ENCODE measurements at places on chromosomes 3 and 15.

DNA sequence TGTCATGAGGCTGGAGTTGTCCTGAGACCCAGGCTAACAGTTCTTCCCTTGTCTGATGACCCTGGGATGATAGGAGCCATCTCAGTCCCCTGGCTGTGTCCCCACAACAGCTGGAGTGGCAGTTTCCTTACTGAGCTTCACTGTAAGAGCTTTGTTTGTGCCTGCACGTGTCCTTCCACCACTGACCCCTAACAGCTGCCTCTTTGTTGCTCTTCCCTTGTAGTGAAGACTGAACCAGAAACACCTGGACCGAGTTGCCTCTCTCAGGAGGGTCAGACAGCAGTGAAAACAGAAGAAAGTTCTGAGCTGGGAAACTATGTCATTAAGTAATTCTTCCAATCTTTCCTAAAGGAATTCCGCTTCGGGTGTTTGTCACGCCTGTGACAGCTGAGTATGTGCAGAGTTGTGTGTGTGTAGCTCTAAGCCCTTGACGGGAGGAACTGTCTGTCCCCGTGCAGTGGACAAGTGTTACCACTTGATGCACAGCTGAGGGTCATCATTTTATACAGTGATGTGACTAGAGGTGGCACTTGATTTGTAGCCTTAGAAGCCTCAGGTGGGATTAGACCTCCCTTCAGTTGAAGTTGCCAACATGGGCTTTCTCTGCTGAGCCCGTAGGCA lies 25.0 kb downstream of the MAP6D1 start:
- no peaks in the 10 kb centered on the region for H3K27me3 ChIP-seq
- H3K4me3 ChIP-seq, result no peak overlapping the region
- peaks cover 7% of the 10 kb centered on the region for H3K4me1 ChIP-seq
- no peak overlapping the region for H3K27ac ChIP-seq
- no peak for DNase-seq

- H3K4me3 ChIP-seq, result no peak overlapping the region
- H3K27me3 ChIP-seq, result no peaks in the 10 kb centered on the region
- H3K27ac ChIP-seq, result no peak overlapping the region
- H3K36me3 ChIP-seq, result no peaks in the 10 kb centered on the region
- no peaks in the 10 kb centered on the region for H3K4me1 ChIP-seq
These were observed 151.4 kb downstream of the RPLP1 start for GRCh38 chr15:69604072-69604411.

DNA sequence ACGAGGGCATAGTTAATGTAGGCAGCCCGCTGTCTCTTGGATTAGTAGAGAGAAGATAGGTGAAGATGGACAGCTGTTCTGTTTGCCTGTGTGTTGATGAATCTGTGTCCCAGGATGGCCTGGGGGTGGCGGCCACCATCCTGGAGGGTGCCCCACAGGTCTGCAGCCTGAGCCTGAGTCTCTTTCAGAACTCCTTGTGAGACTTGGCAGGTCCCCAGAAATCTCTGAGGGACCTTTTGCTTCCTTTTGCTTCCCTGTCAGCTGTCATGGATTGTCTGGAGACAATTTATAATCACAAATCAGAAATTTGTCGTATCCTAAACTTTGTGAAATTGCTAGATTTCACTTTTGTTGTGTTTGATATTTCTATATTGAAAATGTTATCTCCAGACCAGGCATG lies 17.4 kb downstream of the FAN1 start:
- peaks cover 99% of the 10 kb centered on the region for H3K36me3 ChIP-seq
- H3K27me3 ChIP-seq, result no peaks in the 10 kb centered on the region
- no peak overlapping the region for H3K4me3 ChIP-seq
- no peaks in the 10 kb centered on the region for H3K4me1 ChIP-seq
- no peak for DNase-seq

DNA sequence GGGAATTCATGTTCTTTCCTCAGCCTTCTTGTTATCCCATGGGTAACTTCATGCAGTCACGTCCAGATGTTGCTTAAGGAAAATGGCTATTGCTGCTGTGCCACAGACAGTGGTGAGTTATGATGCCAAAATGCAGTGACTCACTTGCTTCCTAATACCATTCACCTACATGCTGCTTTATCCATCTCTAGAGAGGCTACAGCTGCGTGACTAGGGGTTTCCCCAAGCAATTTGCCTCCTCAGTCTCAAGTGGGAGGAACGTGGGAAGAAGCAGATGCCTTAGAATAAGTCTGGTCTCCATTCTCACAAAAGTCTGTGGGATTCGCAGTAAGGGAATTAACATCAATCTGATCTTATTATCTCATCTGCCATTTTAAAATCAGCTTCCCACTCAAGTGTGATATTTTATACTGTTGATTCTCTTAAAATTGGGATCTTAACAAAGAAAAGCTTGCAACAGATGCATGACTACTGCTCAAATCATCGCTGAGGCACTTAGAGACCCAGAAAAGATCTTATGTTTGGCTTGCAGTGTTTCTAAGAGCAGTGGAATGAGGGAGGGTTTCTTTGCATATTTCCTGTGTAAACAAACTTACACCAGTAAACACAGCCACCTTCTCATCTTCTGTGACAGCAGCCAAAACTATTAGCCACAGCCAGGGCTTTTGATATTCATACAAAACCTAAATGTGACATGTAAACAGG lies 62.0 kb upstream of the ACP3 start:
- no peaks in the 10 kb centered on the region for H3K4me1 ChIP-seq
- DNase-seq, result no peak
- no peak overlapping the region for H3K27ac ChIP-seq
- H3K4me3 ChIP-seq, result no peak overlapping the region
- H3K36me3 ChIP-seq, result no peaks in the 10 kb centered on the region

GRCh38 chr3:134621854-134622253 lies 29.0 kb downstream of the KY start:
- no peaks in the 10 kb centered on the region for H3K27me3 ChIP-seq
- H3K36me3 ChIP-seq, result no peaks in the 10 kb centered on the region
- no peak overlapping the region for H3K27ac ChIP-seq

- no peak for DNase-seq
- H3K4me1 ChIP-seq, result no peaks in the 10 kb centered on the region
- no peaks in the 10 kb centered on the region for H3K36me3 ChIP-seq
These were observed 108.1 kb upstream of the AADACL2 start for GRCh38 chr3:151625586-151625985.

- H3K36me3 ChIP-seq, result no peaks in the 10 kb centered on the region
- H3K4me3 ChIP-seq, result no peak overlapping the region
- DNase-seq, result no peak
- no peak overlapping the region for H3K27ac ChIP-seq
These were observed 175.4 kb upstream of the CMC1 start for GRCh38 chr3:28066020-28066419.

- no peak overlapping the region for H3K27ac ChIP-seq
- no peaks in the 10 kb centered on the region for H3K27me3 ChIP-seq
- H3K36me3 ChIP-seq, result no peaks in the 10 kb centered on the region
- H3K4me3 ChIP-seq, result no peak overlapping the region
These were observed 191.3 kb upstream of the ZNF385D start for GRCh38 chr3:21942328-21942727.
